ENCODE measurements at places on chromosomes 1 and 21.

DNA sequence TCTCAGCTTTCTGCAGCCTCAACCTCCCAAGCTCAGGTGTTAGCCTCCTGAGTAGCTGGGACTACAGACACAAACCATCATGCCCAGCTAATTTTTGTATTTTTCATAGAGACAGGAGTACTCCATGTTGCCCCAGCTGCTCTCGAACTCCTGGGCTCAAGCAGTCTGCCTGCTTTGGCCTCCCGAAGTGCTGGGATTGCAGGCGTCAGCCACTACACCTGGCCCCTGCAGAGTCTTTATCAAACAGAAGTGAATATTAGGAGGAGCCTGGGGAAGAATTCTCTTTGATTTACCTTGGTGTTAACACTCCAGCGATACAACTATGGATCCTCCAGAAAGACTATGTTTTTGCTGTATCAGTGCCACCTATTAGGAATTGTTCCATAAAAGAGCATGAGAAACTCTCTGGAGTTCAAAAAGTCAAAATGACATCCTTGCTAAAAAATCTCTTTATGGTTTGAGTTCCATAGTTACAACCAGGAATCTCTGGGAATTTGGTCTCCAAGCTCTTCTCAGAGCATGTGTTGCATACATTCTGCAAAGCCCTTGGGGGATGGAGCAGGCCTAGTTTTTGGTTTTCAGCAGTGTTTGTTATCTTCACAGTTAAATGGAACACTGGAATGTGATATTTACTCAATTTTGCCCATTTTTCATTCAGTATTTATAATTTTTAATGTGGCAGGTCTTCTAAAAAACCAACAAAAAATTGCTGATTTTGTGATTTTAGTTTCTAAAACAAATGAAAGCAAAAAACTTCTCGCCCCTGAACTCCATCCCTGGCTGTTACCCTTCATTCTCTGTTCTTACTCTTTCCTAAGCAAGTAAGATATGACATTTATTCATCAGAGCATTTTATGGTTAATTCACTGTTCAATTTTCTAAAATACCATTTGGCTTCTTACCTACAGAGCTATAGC, 77.3 kb downstream of the OLFML2B start:
- no peak for DNase-seq

DNA sequence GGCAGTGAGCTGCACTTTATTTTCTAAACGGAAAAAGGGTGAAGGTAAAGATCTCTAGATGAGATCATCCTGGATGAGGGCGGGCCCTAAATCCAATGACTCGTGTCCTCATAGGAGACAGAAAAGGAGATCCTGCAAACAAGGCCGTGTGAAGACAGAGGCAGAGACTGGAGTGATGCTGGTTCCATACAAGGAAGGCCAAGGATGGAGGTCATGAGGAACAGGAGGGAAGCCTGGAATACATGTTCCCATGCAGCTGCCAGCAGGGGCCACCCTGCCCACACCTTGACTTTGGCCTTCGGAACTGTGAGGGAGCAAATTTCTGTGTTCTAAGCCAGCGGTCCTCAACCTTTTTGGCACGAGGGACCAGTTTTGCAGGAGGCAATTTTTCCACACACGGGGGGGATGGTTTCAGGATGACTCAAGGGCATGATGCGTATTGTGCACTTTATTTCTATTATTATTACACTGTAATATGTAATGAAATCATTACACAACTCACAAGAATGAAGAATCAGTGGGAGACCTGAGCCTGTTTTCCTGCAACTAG, 94.3 kb downstream of the PSMG1 start:
- DNase-seq = no peak

DNA sequence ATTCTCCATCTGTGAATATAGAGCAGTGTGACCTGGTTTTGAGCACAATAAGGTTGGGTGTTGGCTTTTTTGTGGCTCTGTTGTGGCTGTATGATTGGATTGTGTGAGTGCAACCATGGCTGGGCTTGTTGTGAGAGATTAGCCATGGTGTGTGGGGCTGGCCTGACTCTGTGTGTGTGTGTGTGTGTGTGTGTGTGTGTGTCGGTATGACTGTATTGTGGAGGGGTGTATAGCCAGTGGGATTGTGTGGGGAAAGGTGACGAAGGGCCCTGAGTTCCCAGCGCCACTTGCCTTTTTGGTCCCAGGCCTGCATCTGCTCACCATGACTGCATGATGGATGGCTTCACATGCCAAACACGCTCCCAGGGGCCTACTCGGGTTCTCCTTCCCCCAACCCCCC, 5.9 kb upstream of the SLC6A9 start:
- no peak for DNase-seq

- no peak for DNase-seq
Observed at GRCh38 chr1:50779801-50780200, 180.3 kb downstream of the FAF1 start.

DNA sequence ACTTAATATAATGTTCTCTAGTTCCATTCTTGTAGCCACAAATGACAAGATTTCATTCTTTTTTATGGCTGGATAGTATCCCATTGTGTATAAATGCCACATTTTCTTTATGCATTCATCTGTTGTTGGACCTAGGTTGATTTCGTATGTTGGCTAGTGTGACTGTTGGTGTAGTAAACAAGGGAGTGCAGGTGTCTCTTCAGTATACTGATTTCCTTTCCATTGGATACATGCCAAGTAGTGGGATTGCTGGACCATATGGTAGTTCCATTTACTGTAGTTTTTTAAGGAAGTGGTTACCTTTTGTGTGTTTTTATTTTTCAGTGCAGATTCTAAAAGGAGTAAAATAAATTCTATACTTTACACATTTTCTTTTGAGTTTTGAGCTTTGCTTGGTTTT, 5.7 kb downstream of the PARK7 start:
- no peak for DNase-seq

- DNase-seq = no peak
Observed at GRCh38 chr1:225737161-225737560, 40.5 kb upstream of the SRP9 start.

- no peak for DNase-seq
Observed at GRCh38 chr1:154999571-155000410, 2.8 kb upstream of the ZBTB7B start.

- no peak for DNase-seq
Observed at GRCh38 chr1:11107599-11107998, 7.9 kb upstream of the EXOSC10 start.

- DNase-seq = peak; percentile 86
Observed at GRCh38 chr1:36224537-36225282, 467 bp downstream of the THRAP3 start.

GRCh38 chr1:165050246-165050645, 306.3 kb downstream of the LMX1A start:
- DNase-seq = no peak

DNA sequence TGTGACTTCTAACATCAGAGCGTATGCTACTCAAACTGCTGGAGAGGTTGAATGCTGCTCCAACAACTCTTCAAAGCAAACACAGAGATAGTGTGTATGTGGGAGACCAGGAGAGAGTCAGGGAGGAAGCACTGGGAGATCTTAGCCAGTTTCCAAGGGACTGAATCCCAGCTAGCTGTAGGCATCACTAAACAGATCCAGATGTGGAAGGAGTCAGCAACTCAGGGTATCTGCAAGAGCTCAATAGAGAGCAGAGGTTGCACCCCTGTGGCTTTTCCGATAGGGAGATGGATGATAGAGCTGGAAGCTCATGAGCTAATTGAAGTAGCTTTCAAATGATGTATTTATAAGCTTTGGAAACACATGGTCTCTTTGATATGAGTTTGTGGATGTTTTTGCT, 168.9 kb upstream of the HOOK1 start:
- DNase-seq = no peak

GRCh38 chr1:69172003-69173000, 395.4 kb upstream of the LRRC7 start:
- no peak for DNase-seq

DNA sequence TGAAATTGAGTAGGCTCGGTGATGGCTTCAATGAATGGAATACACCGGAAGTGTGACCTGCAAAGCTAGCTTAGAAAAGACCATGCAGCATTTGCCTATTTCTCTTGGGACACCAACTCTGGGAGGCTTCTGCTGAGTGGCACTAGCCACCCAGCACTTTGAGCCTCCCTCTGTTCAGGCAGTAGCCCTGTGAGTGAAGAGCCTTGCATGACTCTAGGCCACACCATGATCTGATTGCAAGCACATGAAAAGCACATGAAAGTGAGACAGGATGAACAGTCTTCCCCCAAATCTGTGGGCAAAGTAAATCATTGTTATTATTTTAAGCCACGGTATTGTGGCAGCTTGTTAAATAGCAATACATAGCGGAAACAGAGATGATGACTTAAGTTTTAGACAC, 2.8 kb downstream of the CD48 start:
- no peak for DNase-seq

- DNase-seq = no peak
Observed at GRCh38 chr1:161037661-161038522, 872 bp downstream of the TSTD1 start.

GRCh38 chr1:231663211-231663792, 36.7 kb downstream of the DISC1 start:
- peak; percentile 64 for DNase-seq

- DNase-seq = no peak
Observed at GRCh38 chr1:226892524-226892875, 22.1 kb downstream of the PSEN2 start.

- no peak for DNase-seq
Observed at GRCh38 chr1:46451948-46452930, 37.4 kb upstream of the DMBX1 start.

DNA sequence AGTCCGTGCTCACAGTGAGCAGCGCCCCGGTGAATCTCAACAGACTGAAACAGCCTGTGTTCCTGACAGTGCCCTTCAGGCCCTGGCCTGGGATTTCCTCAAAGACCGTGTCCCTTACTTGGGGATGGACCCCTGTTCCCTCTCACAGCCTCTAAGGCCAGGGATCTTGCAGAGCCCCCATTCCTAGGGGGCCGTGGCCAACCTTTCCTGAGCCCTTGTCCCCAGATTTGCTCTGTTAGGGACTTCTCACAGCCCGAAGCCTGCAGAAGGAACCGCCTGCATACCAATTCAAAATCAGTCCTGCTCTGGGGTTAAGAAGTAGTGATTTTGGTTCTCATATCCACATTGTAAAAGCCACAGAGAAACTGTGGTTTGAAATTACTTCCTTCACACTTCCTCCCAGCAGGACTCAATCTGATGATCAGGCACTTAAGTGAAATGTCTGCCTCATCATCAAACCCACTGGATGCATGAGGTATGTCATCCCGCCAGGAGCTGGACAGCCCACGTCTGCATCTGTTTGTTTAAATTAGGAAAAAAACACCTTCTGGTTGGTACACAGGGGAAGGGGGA, 14.9 kb downstream of the ABCA4 start:
- DNase-seq = no peak

DNA sequence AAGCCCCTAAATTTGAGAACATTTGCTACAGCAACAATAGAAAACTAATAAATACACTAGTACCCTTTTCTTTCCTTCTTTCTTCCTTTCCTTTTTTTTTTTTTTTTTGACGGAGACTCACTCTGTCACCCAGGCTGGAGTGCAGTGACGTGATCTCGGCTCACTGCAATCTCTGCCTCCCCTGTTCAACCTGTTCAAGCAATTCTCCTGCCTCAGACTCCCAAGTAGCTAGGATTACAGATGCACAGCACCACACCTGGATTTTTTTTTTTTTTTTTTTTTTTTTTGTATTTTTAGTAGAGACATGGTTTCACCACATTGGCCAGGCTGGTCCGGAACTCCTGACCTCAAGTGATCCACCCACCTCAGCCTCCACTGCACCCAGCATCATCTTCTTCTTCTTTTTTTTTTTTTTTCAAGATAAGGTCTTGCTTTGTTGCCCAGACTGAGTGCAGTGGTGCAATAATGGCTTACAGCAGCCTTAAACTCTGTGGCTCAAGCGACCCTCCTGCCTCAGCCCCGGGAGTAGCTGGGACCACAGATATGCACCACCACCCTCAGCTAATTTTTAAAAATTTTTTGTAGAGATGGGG, 19.6 kb upstream of the CBR3 start:
- DNase-seq = no peak

DNA sequence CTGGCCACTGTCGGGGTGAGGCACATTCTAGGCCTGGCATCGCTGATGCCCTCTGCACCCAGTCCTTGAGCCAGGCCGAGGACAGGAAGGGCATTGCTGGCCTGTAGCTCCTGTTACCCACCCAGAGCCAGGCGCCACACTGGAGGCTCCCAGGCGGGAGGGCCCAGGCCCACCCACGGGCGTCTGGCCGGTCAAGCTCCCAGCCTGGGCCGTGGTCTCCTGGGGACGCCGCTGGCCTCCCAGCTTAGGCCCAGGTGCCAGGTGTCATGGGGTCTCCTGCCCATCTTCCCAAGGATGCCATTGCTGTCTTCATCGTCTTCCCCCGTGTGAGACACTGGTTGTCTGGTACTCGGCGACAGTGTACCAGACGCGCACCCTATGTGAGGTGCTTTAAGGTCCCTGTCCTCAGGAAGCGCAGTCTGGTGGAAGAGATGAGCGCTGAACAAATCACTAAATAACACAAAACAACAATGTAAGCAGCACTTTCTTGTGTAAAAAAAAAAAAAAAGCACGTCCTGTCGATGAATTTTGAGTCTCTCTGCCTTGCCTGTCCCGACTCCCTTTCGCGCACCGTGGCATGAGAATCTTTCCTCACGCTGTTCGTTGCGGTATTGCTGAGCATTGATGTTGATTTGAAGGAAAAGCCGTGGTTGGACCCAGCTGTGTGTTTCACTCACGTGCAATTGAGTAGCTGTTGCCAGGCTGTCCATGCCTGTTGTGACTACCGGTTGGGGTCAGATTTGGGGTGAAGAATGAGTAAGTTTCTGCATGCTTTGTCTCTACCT, 27.0 kb upstream of the TRAPPC10 start:
- no peak for DNase-seq
